ENCODE measurements at places on chromosomes 12 and 14.

DNA sequence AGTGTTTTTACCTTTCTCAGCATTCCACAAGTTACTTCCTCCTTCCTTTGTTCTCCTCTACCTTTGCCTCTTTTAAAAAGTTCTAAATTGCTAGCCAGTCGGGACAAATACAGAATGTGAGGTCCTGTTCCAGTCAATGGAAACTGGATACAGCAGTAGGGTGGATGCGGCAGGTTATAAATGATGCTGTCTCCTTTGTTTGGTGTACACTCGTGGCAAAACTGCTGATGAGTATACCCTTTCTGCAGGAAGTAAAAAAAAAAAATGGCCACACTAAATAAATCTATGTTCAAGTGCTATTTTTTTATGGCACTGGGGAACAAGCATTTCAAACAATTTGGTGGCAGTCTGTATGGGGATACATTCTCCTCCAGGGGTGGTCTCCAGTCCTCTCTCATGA, 27.5 kb downstream of the KLRK1 start:
- H3K4me3 ChIP-seq, result peak overlapping the region; percentile 3
- H3K27me3 ChIP-seq, result no peaks in the 10 kb centered on the region

DNA sequence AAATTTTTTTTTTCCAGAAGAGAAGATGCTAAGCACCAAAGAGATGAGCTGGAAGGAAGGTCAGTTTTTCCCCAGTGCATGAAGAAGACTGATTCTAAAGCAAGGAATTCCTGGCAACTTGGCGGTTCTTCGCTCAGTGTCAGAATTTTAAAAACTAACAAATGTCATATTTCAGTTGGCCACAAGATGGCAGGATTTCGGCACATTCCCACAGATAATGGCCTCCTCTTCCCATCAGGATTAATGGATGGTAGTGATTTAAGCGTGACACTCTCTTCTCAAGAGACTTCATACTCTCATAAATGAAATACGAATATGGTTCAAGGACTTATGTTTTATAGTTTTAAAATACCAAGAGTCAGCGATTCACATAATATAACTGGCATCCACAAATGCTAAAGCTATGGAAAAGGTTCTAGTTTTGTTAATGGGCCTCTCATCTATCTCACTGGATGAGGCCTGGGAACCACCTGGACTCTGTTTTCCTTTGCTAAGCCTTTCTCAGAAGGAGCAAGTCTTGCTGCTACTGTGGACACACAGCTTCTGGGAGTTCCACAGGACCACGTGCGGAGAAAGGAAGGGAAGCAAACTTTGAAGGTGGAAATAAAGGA, 46.1 kb upstream of the PTPRO start:
- no peak overlapping the region for H3K4me3 ChIP-seq
- peaks cover 5% of the 10 kb centered on the region for H3K4me1 ChIP-seq
- H3K36me3 ChIP-seq, result no peaks in the 10 kb centered on the region

DNA sequence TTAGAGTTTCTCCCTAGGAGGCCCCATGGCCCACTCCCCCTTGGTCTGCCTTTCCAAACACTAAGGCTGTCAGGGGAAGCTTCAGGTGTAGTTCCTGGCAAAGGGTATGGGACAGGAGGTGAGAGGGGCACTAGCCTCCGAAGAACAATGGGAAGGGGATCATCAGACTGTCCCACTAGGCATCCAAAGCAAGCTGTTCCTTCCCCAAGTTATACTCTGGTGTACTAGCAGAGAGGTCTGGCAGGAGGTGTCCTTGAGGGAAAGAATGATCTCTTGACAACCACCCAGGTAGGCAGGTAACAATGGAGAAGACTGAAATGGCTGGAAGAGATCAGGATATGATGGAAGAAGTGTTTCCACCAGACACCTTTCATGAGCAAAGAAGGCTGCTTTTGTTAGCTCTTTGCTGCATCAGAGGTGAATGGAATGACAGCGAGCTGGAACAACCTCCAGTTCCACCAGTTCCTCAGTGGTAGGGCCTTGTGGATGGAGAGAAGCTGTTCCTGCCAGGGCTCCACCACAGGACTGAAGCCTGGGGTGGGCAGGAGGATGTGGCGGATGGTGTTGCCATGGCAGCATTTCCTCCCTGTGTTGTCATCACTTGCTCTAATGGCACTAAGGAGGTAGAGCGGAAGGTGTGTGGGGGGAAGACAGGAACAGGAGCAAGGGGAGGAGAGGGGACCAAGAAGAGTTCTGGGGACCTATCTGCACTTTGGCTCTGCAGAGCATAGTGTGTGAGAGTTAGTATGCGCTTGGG, 2.3 kb upstream of the AGAP2 start:
- H3K27ac ChIP-seq, result no peak overlapping the region
- peaks cover 43% of the 10 kb centered on the region for H3K4me1 ChIP-seq
- H3K36me3 ChIP-seq, result no peaks in the 10 kb centered on the region
- peak; percentile 78 for DNase-seq
- H3K27me3 ChIP-seq, result peaks cover 47% of the 10 kb centered on the region

DNA sequence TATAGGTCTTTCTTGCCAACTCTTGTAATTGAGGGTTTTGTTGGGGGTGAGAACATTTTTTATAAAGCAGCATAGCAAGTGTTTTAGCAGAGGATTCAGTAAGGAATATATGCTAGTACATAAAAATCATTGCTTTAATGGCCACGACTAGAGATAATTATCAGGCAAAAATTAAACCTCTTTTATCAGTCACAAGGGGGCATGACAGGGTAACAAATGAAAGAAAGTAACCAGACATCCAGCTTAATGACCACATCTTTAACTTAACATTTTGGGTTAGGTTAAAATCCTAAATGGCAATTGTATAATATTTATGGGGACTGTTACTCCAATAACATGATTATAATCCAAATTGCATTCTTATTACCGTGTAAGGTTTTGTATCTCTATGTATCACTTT, 119.6 kb downstream of the LRRIQ1 start:
- H3K27me3 ChIP-seq, result no peaks in the 10 kb centered on the region
- H3K4me3 ChIP-seq, result no peak overlapping the region
- no peaks in the 10 kb centered on the region for H3K36me3 ChIP-seq

- no peak for DNase-seq
- H3K27me3 ChIP-seq, result no peaks in the 10 kb centered on the region
- no peak overlapping the region for H3K4me3 ChIP-seq
- no peaks in the 10 kb centered on the region for H3K4me1 ChIP-seq
- H3K36me3 ChIP-seq, result no peaks in the 10 kb centered on the region
- no peak overlapping the region for H3K27ac ChIP-seq
Observed at GRCh38 chr12:5123921-5124320, 80.2 kb downstream of the KCNA5 start.

DNA sequence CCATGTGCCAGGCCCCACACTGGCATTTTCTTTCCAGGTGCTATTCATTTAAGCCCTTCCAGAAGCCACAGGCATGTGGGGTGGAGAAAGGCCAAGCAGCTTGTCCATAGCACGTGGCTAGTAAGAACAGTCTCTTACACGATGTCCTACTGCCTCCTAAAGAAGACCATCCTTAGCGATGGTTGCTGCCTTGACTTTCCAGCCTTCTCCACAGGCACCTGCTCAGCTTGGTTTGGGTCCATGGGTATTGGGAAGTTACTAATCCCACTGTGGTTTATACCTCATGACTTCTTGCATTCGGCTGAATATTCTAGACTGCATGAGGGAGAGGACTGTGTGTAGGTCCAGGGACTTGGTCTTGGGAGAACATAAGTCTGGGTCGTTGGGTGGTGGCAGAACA, 49.2 kb downstream of the NINJ2 start:
- no peaks in the 10 kb centered on the region for H3K27me3 ChIP-seq
- no peaks in the 10 kb centered on the region for H3K36me3 ChIP-seq
- no peak overlapping the region for H3K4me3 ChIP-seq
- H3K4me1 ChIP-seq, result peaks cover 17% of the 10 kb centered on the region
- H3K27ac ChIP-seq, result no peak overlapping the region

DNA sequence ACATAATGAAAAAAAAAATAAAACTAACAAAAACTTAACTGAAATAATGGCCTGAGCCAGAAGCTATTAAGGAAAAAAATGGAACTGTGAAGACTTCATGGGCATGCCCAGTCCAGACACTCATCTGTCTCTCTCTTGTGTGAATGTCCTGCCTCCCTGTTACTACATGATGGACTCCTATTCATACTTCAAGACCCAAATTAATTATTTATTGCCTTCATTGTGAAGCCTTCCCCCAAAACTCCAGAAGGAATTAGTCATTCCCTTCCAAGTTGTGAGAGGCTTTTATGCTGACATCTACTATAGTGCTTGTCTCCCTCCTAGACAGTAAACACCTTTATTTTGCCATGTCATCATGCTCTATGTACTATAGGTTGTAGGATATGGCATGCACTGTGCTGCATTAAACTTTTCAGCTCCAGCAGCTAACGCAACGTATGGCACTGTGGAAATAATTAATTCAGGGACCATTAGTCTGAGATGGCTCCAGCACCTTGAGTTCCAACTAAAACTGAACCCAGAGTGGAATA, 25.0 kb upstream of the C12orf42 start:
- H3K36me3 ChIP-seq, result no peaks in the 10 kb centered on the region
- no peak for DNase-seq
- H3K27ac ChIP-seq, result no peak overlapping the region

DNA sequence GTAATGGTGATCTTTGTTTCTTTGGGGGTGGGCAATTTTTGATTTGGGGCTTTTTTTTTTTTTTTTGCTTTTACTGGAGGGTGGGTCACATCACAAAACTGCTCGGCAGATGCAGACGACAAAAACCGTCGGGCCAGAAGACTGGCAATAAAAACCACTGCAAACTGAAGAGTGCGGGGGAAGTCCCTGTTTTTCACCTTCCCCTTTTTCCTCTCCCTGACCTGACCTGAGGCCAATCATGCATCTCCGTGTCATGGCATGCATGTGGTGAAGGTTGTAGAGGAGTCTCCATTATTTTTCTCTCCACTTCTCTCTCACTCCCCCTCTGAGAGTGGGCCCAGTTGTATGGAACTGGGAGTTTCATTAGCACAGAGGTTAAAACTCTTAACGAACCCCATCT, 57.5 kb downstream of the AP5M1 start:
- H3K4me3 ChIP-seq, result no peak overlapping the region
- no peaks in the 10 kb centered on the region for H3K27me3 ChIP-seq
- H3K4me1 ChIP-seq, result no peaks in the 10 kb centered on the region
- DNase-seq, result no peak
- no peaks in the 10 kb centered on the region for H3K36me3 ChIP-seq
- no peak overlapping the region for H3K27ac ChIP-seq

GRCh38 chr14:61406198-61406597, 84.8 kb downstream of the PRKCH start:
- no peak overlapping the region for H3K27ac ChIP-seq
- no peaks in the 10 kb centered on the region for H3K36me3 ChIP-seq
- no peak for DNase-seq
- no peaks in the 10 kb centered on the region for H3K4me1 ChIP-seq
- H3K27me3 ChIP-seq, result no peaks in the 10 kb centered on the region

DNA sequence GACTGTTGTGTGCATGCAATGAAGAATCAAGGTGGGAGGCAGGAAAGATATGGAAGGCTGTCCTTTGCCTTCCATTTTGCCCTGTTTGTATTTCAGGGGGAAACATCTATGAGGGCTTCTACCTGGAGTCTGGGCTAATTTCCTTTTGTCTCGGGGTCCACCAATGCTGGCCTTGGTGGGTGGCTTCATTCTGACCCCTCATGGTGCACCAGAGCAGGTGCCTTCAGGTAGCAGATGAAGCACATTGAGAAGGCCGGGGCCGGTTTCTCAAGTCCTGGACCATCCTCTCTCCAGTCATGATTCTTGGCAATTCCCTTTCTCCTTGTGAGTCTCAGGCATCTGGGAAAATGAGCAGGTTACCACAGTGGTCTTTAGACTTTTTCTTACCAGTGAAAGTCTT, 47.2 kb downstream of the RPH3A start:
- no peaks in the 10 kb centered on the region for H3K36me3 ChIP-seq
- peaks cover 5% of the 10 kb centered on the region for H3K4me1 ChIP-seq
- DNase-seq, result no peak
- no peak overlapping the region for H3K27ac ChIP-seq
- no peak overlapping the region for H3K4me3 ChIP-seq

- no peaks in the 10 kb centered on the region for H3K27me3 ChIP-seq
- peaks cover 8% of the 10 kb centered on the region for H3K36me3 ChIP-seq
- no peak overlapping the region for H3K27ac ChIP-seq
- no peak overlapping the region for H3K4me3 ChIP-seq
- H3K4me1 ChIP-seq, result peaks cover 21% of the 10 kb centered on the region
Observed at GRCh38 chr12:14950421-14950820, 11.0 kb downstream of the ARHGDIB start.

GRCh38 chr14:42687421-42687820, 1080.7 kb downstream of the LRFN5 start:
- no peak overlapping the region for H3K4me3 ChIP-seq
- H3K27ac ChIP-seq, result no peak overlapping the region
- no peaks in the 10 kb centered on the region for H3K36me3 ChIP-seq
- no peak for DNase-seq

GRCh38 chr12:6231359-6232268, 31.4 kb downstream of the CD9 start:
- H3K27me3 ChIP-seq, result no peaks in the 10 kb centered on the region
- DNase-seq, result no peak
- peak overlapping the region; percentile 90 for H3K27ac ChIP-seq
- peaks cover 22% of the 10 kb centered on the region for H3K36me3 ChIP-seq
- H3K4me3 ChIP-seq, result no peak overlapping the region

- no peak overlapping the region for H3K27ac ChIP-seq
- H3K36me3 ChIP-seq, result no peaks in the 10 kb centered on the region
- H3K4me1 ChIP-seq, result peaks cover 46% of the 10 kb centered on the region
- DNase-seq, result no peak
- H3K4me3 ChIP-seq, result no peak overlapping the region
Observed at GRCh38 chr12:50557421-50557820, 52.6 kb downstream of the DIP2B start.

- no peaks in the 10 kb centered on the region for H3K27me3 ChIP-seq
- H3K4me1 ChIP-seq, result peaks cover 11% of the 10 kb centered on the region
- no peak overlapping the region for H3K4me3 ChIP-seq
- DNase-seq, result peak; percentile 87
- no peaks in the 10 kb centered on the region for H3K36me3 ChIP-seq
Observed at GRCh38 chr12:52867642-52868041, 18.8 kb upstream of the KRT78 start.

GRCh38 chr12:10031771-10032175, 1.3 kb downstream of the CLEC9A start:
- H3K27me3 ChIP-seq, result no peaks in the 10 kb centered on the region
- no peaks in the 10 kb centered on the region for H3K4me1 ChIP-seq
- no peaks in the 10 kb centered on the region for H3K36me3 ChIP-seq
- H3K27ac ChIP-seq, result no peak overlapping the region
- H3K4me3 ChIP-seq, result no peak overlapping the region

- H3K27ac ChIP-seq, result peak overlapping the region; percentile 24
- peak; percentile 90 for DNase-seq
- H3K4me1 ChIP-seq, result peaks cover 18% of the 10 kb centered on the region
- H3K36me3 ChIP-seq, result peaks cover 41% of the 10 kb centered on the region
- no peak overlapping the region for H3K4me3 ChIP-seq
- H3K27me3 ChIP-seq, result no peaks in the 10 kb centered on the region
Observed at GRCh38 chr14:95468448-95469133, 47.9 kb downstream of the SYNE3 start.

- DNase-seq, result no peak
- H3K27ac ChIP-seq, result no peak overlapping the region
- H3K27me3 ChIP-seq, result no peaks in the 10 kb centered on the region
- no peak overlapping the region for H3K4me3 ChIP-seq
Observed at GRCh38 chr12:30996255-30996654, 69.7 kb downstream of the TSPAN11 start.

GRCh38 chr14:34012978-34013720, 62.3 kb upstream of the EGLN3 start:
- H3K27me3 ChIP-seq, result no peaks in the 10 kb centered on the region
- no peak overlapping the region for H3K4me3 ChIP-seq
- DNase-seq, result peak; percentile 67
- peak overlapping the region; percentile 70 for H3K27ac ChIP-seq
- H3K4me1 ChIP-seq, result peaks cover 13% of the 10 kb centered on the region

- no peaks in the 10 kb centered on the region for H3K27me3 ChIP-seq
- H3K4me3 ChIP-seq, result no peak overlapping the region
- no peak overlapping the region for H3K27ac ChIP-seq
- peaks cover 4% of the 10 kb centered on the region for H3K4me1 ChIP-seq
Observed at GRCh38 chr14:69948351-69948750, 69.1 kb downstream of the SMOC1 start.
